ENCODE measurements at places on chromosomes 1 and 21.

- no peak for DNase-seq
These were observed 26.6 kb downstream of the PAFAH2 start for GRCh38 chr1:25971066-25971810.

GRCh38 chr1:42998386-42998785 is 39.7 kb upstream of the SLC2A1 start:
- DNase-seq, result no peak

DNA sequence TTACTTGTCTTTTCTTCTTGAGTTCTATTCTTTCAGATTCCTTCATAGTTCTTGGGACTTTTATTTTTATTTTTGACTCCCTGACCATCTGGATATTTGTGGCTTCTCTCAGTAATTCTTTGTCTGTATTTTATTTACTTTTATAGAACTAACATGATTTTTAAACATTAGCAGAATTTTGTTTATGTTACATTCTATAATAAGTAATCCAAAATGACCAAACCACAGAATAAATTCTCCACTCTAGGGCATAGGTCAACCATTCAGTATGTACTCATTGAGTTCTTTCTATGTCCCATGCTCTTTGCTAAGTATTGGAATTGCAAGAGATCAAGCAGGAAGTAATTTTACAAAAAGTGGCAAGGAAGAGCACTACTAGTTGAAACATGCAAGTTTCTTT is 969.0 kb downstream of the TTLL7 start:
- DNase-seq, result no peak

DNA sequence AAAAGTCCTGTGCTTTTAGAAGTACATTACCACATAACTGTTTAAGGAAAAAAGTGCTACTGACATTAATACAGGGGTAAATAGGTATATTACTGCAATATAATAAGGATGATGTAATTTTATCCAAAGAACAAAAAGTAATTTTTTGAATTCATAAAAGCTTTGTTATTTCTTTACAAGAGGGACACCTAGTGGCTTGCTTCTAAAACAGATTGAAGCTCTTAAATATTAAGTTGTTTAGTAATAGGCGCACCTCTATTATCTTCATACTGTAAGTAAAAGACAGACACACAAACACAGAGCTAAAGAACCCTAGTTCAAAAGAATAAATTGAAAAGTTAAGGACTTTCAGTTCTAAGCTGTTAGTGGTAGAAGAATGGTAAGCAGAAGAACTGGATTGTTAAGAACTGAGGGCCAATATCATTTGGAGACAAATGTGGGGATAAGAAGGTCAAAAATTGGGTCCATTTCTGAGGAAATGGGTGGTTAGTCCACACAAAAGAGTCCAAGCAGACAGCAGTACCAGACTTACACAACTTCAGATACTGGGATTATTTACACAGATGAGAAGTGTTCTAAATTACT is 15.4 kb downstream of the ZNHIT6 start:
- no peak for DNase-seq

- no peak for DNase-seq
These were observed 18.8 kb downstream of the RGS13 start for GRCh38 chr1:192654591-192655251.

Measured in colonic mucosa (tissue), 4 donors.